ENCODE measurements at places on chromosomes 5 and 9.

DNA sequence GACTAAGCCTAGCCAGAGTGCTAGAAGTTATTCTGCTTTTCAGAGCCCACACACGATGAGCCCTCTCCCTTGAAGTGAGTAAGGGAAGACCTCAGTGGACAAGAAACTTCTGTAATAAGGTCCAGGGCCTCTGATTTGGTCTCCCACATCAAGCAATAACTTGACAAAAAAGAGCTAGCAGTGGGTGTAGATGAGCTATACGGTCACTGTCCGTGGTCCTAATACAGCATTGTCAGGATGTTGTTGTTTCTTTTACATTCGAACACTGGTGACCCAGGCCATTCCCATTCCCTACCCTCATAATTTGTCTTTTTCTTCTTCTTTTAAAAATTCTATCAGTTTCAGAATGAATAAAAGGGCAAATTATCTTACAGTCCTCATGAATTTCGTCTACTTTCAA is 5.2 kb downstream of the PCSK1 start:
- DNase-seq, result no peak
- peaks cover 19% of the 10 kb centered on the region for H3K27me3 ChIP-seq

GRCh38 chr5:54570916-54571315 is 53.4 kb downstream of the SNX18 start:
- no peak overlapping the region for H3K27ac ChIP-seq
- H3K4me1 ChIP-seq, result peaks cover 3% of the 10 kb centered on the region
- H3K4me3 ChIP-seq, result no peak overlapping the region
- no peaks in the 10 kb centered on the region for H3K36me3 ChIP-seq

DNA sequence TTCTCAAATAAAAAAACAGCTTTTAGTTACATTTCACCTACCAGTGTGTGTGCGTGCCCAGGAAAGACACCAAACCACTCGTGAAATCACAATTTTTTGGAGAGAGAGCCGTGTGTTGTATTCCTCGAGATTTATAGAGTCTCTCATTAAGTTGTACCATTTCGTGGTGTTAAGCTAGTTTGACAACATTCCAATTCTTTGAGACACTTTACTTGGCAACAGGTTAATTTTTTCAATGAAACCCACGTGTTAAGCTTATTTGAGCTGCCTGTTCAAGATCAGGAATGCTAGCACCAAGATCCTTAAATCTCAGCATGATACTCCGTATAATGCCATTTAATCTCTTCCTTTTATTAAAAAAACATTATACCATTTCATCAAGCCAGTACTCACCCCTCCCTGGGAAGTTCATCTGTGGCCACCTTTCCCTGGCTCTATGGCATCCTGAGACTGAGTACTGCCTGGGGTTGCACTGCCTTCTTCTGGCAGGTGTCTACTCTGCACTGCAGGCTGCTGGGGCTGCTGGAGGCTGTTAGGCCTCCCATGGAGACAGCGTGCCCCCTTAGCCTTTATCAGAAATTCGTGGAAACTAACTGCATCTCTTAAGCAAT is 143.7 kb downstream of the ARHGAP26 start:
- no peak for DNase-seq
- H3K36me3 ChIP-seq, result peaks cover under 1% of the 10 kb centered on the region
- H3K27me3 ChIP-seq, result no peaks in the 10 kb centered on the region
- peaks cover 16% of the 10 kb centered on the region for H3K4me1 ChIP-seq

DNA sequence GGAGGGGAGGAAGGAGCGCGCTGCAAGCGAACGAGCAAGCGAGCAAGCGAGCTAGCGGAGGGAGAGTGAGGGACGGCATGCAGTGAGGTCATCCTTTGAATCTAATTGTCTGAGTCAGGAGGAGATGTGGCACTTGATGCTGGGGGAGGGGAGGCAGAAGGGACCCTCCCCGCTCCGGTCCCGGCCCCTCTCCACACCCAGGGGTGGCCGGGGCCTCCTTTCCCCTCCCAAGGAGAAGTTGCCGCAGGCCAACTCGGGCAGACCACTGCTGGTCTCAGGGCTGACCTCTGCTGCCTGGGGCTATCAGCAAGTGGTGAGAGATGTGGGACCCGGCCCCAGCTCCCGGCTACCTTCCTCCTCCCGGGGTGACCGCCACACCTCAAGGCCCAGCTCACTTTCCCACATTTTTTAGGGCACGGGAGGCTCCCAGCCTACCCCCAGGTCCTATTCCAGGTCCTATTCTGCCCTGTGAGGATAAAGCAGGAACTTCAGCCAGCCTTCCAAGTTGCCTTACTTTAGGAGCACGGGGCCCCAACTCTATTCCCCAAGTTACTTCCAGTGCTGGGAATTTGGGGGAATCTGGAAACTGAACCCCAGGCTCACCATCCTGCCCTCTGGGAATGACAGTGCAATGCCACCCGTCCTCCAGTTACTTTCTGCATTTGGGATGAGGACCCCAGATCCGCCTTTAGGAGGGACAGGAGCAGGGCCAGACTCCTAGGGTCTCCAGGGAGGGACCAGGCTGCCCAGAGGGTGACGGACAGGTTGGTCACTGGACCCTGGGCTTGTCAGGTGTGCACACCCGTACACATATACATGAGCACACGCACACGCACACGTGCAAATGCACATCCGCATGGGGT is 11.1 kb downstream of the CNTFR start:
- no peaks in the 10 kb centered on the region for H3K4me1 ChIP-seq
- H3K36me3 ChIP-seq, result no peaks in the 10 kb centered on the region
- DNase-seq, result no peak
- H3K4me3 ChIP-seq, result no peak overlapping the region
- no peak overlapping the region for H3K27ac ChIP-seq
- no peaks in the 10 kb centered on the region for H3K27me3 ChIP-seq

DNA sequence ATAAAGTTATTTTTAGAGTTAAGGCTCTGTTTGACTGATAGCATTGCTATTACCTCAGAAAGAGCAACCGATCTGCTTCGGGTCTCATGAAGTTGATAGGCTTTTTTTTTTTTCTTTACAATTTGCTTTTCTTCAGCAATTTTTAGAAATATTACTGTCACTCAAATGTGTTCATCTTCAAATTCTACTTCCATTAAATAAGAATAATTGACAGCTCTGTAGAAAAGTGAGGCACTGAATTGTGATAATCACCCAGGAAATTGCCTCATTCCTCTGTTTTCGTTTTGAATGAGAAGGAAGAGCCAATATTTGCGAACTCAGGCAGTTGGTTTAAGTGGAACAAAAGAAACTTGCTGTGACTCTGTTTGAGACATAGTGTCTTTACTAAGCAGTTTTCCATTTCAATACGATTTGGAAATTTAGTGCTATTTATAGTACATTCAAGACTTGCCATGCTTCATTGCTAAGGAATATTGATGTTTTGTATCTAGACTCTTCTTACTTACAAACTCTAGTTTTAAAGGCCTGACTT is 700.5 kb upstream of the CDH10 start:
- no peak for DNase-seq
- no peak overlapping the region for H3K4me3 ChIP-seq
- no peaks in the 10 kb centered on the region for H3K4me1 ChIP-seq
- no peak overlapping the region for H3K27ac ChIP-seq

- H3K27ac ChIP-seq, result no peak overlapping the region
- H3K4me3 ChIP-seq, result no peak overlapping the region
- H3K36me3 ChIP-seq, result no peaks in the 10 kb centered on the region
- no peaks in the 10 kb centered on the region for H3K27me3 ChIP-seq
- H3K4me1 ChIP-seq, result no peaks in the 10 kb centered on the region
These were observed 185.9 kb downstream of the MSX2 start for GRCh38 chr5:174910245-174910737.

- no peak overlapping the region for H3K27ac ChIP-seq
- H3K36me3 ChIP-seq, result no peaks in the 10 kb centered on the region
- DNase-seq, result no peak
- no peaks in the 10 kb centered on the region for H3K4me1 ChIP-seq
- no peak overlapping the region for H3K4me3 ChIP-seq
These were observed 143.5 kb downstream of the MTX3 start for GRCh38 chr5:79847561-79847960.

DNA sequence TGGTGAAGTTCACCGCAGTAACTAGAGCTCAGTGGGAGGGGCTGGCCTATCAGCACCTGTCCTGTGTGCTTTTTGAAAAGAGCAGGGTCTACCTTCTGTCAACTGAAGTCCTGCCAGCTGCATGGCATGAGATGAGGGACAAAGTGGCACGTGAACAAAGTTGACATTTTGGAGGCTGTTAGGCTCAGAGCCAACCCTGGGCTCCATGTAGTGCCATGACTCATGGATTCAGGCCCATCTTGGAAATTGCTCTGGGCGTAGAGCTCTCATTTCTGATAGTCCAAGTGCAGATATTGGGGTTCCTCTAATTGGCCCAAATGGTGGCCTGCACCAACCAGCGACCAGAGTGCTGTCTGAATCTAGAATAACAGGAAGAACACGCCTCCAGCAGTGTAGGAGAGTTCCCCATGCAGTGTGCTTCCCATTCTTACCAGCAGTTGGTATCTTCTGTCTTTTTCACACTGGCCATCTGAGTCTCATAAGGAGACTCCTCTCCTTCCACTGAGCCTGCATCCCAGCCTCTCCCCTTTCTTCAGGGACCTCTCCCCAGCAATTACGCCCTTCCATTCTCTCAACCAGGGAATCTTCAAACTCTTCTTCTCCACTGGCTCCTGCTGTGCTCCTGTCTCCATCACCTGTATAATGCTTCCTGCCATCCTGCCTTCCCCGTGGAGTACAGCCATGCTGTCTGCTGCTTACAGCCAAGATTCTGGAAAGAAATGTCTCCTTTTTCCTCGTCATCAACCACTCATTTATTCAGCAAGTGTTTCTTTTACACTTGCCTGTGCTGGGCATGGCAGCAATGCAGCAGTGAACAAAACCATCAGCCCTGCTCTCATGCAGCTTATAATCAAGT is 30.4 kb downstream of the IRF1 start:
- H3K27me3 ChIP-seq, result no peaks in the 10 kb centered on the region
- no peak overlapping the region for H3K4me3 ChIP-seq
- peaks cover 85% of the 10 kb centered on the region for H3K4me1 ChIP-seq
- H3K36me3 ChIP-seq, result no peaks in the 10 kb centered on the region

DNA sequence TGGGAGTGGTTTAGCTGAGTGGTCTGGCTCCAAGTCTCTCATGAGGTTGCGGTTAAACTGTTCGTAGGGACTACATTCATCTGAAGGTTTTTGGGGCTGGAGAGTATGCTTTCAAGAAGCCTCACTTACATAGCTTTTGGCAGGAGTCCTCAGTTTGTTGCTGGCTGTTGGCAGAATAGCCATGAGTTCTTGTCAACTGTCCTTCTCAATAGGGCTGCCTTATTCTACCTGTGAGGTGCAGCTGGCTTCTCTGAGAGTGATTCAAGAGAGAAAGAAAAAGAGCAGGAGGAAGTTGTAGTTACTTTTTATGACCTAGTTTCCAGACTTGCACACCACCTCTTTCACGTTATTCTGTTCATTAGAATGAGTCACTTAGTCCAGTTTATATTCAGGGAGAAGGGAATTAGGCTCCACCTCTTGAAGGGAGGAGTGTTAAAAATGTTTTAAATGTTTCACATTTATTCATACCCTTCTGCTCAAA is 33.2 kb downstream of the YTHDC2 start:
- DNase-seq, result no peak
- H3K36me3 ChIP-seq, result peaks cover 24% of the 10 kb centered on the region
- no peaks in the 10 kb centered on the region for H3K27me3 ChIP-seq
- H3K4me1 ChIP-seq, result no peaks in the 10 kb centered on the region
- no peak overlapping the region for H3K27ac ChIP-seq

- H3K4me1 ChIP-seq, result no peaks in the 10 kb centered on the region
- no peak overlapping the region for H3K27ac ChIP-seq
- H3K4me3 ChIP-seq, result no peak overlapping the region
These were observed 117.4 kb upstream of the RORB start for GRCh38 chr9:74379718-74380117.

DNA sequence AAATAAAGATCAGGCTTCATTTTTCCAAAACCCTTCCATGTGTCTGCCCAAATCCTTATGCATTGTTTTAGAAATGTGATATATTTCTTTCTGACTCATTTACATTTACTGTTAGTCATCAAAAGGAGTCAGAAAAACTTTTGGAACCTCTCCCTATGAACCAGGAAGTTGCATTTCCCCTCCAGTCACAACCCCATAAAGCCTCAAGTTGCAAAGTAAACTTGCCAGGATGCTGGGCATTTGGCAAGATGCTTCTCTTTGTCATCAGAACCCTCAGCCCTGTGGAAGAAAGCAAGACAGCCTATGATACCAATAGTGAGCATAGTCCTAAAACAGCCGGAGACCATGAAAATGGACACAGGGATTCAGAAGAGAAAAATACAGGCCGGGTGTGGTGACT is 84.2 kb downstream of the MUSK start:
- H3K27ac ChIP-seq, result no peak overlapping the region
- DNase-seq, result no peak
- H3K4me1 ChIP-seq, result no peaks in the 10 kb centered on the region
- H3K27me3 ChIP-seq, result no peaks in the 10 kb centered on the region
- H3K36me3 ChIP-seq, result no peaks in the 10 kb centered on the region

DNA sequence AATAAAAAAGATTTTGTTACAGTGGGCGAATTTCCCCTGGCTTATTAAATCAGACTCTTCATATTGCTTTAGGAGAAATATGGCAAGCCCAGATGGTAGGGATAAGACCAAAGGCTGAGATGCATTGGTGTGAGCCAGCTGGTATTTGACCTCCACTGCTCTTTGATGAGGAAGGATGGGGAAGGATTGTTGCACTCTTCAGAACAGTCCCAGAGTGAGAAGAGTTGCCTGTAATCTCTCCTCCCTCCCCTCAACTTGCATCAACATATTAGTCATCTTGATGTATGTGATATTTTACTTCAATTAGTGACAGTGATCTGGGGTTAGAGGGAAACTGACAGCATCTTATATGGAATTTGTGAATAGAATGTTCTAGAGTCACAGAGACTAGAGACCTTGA is 136.6 kb downstream of the ADAMTS12 start:
- no peaks in the 10 kb centered on the region for H3K4me1 ChIP-seq
- H3K27ac ChIP-seq, result no peak overlapping the region
- no peak overlapping the region for H3K4me3 ChIP-seq
- no peak for DNase-seq
- H3K27me3 ChIP-seq, result no peaks in the 10 kb centered on the region

DNA sequence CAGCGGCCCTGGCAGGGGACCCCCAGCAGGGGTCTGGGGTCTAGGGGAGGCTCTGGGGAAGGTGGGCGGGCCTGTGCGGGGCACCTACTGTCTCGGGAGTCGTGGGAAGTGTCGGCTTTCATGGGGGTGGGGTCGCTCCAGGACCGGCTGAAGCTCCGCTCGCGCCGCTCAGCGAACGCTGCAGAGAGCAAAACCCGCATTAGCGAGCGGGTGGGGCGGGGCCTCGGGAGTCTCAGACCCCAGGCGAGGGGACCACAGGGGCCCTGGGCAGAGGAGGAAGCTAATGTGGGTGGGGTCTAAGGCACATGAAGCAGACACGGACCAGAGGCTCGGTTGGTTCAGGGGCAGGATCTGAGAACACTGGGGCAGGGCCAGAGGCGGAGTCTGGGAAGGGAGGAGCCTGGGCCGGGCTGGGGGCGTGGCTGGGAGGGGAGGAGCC is 5.5 kb downstream of the NSMF start:
- H3K4me3 ChIP-seq, result no peak overlapping the region
- H3K27ac ChIP-seq, result no peak overlapping the region
- no peaks in the 10 kb centered on the region for H3K36me3 ChIP-seq
- H3K4me1 ChIP-seq, result peaks cover 52% of the 10 kb centered on the region

DNA sequence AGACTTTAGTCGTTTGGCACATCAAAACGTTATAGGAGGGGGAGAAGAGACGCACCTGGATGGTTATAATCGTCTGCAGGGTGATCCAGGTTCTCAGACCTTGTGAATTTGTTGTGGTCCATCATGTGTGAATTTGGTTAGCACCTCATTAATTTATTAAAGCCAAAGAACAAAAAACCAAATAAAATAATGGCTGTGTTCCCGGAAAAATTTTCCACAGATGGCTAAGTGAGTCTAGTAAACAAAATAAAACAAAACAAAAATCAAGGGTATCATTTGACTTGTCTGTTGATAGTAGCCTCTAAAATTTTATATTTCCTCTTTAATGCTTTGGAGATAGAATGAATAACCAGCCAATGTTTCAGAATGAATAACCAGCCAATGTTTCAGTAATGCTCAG is 119.7 kb downstream of the ACTBL2 start:
- DNase-seq, result no peak
- H3K27me3 ChIP-seq, result no peaks in the 10 kb centered on the region
- no peaks in the 10 kb centered on the region for H3K4me1 ChIP-seq
- H3K4me3 ChIP-seq, result no peak overlapping the region

Measured in liver (tissue), 10 donors.